ENCODE measurements at places on chromosomes 5 and 9.

DNA sequence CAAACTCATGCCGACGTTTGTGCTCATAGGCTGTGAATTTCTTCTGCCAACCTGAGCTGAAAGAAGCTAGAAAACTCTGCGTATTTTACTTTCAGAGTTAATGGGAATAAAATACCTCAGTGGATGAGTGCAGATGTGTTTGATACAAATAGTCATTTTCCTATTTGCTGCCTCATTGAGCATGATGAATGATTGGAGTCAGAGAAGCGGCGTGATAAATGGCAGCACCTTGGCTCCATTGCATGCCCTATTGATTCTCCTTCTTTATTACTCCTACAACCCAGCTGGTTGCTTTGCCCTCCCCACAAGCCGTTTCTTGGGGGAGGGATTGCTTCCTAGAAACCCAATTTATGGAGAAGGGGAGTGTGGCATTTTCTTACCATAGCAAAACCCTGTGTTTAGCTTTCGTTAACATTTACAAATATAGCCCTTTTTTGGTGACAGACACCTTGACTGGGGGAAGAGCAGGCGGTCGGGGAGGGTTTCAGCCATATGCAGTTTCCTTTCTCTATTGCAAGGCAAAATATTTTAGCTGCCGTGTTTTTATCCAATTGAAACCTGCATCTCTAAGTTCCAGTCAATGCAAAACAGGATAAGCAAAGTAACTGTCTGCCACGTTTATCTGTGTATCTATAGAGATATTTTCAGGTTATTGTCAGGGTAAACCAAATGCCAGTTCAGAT lies 93.1 kb upstream of the TBCA start:
- DNase-seq: no peak

GRCh38 chr5:112762113-112762810 lies 24.6 kb downstream of the APC start:
- no peak for DNase-seq

GRCh38 chr9:22838266-22838665 lies 391.6 kb downstream of the DMRTA1 start:
- no peak for DNase-seq

GRCh38 chr5:63351164-63351563 lies 611.1 kb downstream of the HTR1A start:
- no peak for DNase-seq

DNA sequence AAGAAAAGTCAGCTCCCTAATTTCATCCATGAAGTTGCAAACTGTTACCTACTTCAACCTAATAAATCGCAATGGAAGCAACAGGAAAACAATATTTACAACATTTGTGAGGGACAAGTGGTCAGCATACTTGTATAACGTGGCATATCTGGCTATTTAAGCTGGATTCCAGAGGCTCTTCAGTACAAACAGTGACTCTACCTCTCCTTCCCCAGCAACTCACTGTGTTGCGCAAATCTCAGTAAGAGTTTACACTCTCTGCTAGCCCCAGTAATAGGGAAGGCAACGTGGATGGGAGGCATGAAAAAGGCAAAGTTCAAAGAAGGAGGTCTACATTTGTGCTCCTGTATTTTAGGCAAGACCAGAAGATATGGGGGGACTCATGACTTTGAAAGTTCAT lies 18.9 kb upstream of the SEMA5A start:
- no peak for DNase-seq

GRCh38 chr9:98538626-98539031 lies 170.1 kb downstream of the GABBR2 start:
- no peak for DNase-seq

DNA sequence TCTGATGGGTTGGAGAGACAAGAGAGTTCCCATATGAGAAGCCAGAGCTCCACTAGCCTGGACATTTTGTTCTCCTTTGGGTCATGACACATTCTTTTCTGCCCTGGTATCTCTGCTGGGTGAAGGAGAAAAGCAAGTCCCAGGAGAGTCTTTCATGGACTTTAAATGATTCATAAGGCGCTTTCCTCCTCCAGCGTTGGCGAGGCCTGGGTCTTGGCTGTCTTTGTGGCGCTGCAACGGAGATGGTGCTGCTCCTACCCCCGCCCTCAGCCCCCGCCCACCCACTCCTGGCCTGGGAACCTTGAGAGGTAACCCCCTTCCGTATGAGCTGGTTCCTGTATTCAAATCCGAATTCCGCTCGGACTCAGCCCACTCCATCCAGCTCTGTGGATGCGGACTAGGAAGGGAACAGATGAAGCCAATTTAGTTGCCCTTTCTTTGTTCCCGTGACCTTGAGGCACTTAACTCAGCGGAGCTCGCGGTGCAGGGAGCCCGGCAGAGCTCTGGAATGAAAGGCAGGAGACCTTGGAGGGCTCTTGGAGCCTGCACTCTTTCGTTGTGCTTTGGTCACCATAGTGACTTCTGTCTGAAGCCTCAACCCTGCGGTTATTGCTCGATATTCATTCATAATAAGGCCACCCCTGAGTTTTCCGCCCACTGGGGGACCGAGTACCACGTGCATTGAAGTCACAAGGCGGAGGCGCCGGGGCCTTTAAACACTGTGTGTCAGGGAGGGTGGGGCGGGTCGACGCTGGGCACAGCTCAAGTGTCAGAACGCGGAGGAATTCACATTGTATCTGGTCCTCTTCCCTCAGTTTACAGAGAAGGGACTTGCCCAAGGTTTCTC lies 14.0 kb upstream of the PWWP2A start:
- no peak for DNase-seq

GRCh38 chr5:68191083-68191791 lies 24.3 kb upstream of the PIK3R1 start:
- DNase-seq: no peak

DNA sequence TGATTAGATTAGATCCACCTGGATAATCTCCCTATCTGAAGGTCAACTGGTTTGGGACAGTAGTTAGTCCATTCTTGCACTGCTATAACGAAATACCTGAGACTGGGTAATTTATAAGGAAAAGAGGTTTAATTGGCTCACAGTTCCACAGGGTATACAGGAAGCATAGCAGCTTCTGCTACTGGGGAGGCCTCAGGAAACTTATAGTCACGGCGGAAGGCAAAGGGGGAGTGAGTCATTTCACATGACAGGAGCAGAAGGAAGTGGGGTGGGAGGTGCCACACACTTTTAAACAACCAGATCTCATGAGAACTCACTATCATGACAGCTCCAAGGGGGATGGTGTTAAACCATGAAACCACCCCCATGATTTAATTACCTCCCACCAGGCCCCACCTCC lies 9.9 kb downstream of the C9orf40 start:
- DNase-seq: no peak

- DNase-seq: no peak
Observed at GRCh38 chr9:105290954-105291353, 46.5 kb downstream of the SLC44A1 start.

DNA sequence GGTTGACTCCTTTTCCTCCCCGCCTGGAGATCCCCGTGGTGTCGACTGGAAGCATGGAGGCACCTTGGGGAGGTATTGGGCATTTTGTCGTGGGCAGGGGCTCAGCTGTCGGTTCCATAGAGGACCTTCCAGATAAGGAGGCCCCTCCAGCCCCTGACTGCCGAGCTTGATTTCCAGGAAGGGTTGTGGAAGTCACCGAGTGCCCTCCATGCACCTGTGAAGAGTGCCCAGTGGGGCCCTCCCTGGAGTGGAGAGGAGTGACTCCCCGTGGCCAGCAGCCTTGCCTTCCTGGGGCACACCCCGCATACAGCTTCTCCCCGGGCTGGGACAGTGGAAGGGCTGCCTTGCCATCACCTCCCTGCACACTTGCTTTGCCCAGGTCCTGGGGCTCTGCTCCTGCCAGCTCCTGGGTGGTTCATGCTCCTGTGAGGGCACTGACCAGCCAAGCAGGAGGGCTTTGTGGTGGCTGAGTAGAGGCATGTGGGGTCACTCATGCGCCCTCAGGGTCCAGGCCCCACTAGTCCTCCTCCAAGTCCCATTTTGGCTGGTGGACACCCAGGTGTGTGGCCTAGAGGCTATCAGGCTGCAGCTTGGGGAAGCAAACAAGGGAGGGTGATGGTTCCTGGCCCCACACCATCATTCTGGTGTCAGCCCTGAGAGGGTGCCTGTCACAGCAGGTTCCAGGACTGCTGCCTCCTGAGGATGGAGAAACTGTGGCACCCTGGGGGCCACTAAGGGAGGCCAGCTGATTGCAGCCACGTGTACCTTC lies 133.0 kb downstream of the WNK2 start:
- DNase-seq: no peak

DNA sequence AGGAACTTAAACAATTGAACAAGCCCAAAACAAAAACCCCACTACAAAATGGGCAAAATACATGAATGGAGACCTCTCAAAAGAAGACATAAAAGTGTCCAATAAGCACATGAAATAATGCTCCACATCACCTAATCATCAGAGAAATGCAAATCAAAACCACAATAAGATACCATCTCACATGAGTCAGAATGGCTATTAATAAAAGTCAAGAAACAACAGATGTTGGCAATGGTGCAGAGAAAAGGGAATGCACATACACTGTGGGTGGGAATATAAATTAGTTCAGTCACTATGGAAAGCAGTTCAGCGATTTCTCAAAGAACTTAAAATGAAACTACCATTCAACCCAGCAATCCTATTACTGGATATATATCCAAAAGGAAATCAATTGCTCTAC lies 337.4 kb upstream of the GRIA1 start:
- no peak for DNase-seq

DNA sequence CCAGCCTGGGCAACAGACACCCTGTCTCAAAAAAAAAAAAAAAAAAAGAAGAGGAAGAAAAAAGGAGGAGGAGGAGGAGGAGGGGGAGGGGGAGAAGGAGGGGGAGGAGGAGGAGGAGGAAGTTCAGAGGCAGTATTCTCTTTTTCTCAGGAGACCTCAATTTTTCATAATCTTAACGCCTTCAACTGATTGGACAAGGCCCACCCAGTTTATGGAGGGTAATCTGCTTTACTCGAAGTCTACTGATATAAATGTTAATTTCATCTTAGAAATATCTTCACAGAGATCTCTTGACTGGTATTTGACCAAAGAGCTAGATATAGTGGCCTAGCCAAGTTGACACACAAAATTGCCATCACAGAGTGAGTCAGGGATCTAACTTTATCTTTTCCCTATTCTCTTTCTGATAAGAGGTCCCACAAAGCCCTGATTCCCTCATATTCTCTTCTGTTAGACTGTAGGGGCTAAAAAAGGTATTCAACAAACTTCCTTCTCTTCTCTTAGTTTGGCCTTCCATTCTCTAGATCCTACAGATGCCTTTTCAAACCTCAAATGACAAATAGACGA lies 115.5 kb upstream of the ABCA1 start:
- DNase-seq: no peak

DNA sequence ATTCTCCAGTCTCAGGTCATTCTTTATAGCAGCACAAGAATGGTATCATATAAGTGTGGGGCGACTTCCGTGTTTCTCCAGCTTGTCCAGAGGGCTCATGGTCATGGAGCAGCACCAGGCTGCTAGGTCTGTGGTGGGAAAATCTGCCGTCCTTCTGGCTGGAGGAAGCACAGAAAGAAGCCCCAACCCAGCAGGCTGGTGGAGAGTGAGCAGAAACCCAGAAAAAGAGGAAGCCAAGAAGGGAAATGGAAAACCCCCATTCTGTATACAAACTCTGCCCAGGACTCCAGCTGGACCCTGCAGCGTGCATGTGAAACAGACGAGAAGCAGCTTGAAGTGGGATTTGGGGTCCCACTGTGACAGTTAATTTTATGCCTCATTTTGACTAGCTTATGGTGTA lies 34.3 kb upstream of the OLFM1 start:
- DNase-seq: no peak

DNA sequence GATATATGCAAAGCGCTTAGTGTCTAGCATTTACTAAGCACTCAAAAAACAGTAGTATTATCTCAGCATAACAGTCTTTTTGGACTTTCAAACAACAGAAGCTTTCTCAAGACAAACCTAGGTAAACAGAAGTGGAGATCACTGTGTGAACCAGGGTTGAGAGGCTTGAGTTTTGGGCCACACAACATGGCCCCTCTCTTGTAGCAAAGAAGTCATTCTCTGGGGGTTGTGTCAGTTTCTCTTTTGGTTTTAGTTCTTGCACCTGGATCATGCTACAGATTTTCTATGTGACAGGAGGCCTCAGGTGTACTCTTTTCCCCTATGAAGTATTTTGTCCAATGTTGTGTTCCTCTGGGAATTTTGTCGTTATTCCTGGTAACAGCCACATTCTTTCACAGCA lies 30.0 kb downstream of the INSYN2B start:
- no peak for DNase-seq

- DNase-seq: no peak
Observed at GRCh38 chr9:110156416-110156815, 51.5 kb downstream of the C9orf152 start.

DNA sequence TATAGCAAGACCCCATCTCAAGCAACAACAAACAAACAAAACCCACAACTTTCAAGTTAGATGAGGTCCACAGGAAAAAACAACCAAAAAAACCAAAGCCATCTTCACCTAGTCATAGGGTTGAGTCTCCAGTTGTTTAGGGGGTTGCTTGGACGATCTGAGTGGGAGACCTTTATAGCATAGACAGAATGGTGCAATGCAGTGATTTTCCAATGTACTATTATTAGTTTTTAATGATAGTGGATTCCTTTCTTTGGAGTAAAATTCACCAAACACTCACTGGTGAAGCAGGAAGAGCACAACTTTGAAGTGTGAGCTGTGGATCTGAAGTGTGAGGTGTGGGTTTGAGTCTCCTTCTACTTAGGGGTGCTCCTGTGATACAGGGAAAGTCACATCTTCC lies 67.0 kb upstream of the KLF9 start:
- no peak for DNase-seq

DNA sequence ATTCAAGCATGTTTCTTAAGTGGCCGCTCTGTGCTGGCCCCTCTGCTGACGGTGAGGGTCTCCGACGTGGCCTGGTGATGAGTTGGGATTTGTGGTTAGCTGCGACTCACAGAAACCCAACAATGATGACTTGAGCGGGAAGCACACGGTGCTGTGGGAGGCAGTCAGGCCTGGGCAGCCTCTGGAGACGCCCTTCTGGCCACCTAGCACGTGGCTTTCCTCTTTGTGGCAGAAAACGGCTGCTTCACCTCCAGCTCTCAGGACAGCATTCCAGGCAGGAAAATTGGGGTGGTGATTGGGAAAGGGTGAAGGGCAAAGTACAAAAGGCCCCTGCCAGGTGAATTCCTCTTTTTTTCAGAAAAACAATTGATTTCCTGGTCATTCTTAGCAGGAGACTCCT lies 17.5 kb upstream of the IER5L start:
- DNase-seq: no peak

DNA sequence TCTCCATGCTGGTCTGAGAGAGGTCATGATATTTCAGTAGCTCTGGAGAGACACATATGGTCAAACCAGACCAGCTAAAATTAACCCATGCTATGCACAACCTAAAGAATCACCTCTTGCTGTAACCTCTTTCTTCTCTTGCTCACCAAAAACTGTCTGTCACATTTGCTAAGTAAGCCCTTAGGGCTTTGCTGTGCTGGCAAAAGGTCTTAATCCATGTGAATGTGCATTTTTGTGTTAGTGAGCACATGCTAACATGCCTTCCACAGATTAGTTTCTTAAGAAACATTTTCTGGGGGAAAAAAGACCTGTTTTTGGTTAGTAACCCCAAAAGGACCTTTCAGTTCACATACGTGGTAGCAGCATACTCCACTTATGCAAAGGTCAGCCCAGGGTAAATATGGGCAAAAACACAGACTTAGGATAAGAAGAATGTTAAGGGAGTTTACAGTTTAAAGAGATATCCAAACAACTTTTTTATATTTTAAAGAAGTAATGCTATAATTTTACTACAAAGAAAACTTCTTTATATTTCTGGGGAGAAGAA lies 124.2 kb upstream of the CCDC152 start:
- no peak for DNase-seq

Data from SW480 (cell line).